CD4-positive, alpha-beta T cell treated with Interleukin-15 for 4 hours (primary cell): ENCODE measurements at places on chromosomes 4 and X.
A peak's percentile ranks its signal among the peaks of the same experiment; 100 is the strongest.

GRCh38 chrX:72620550-72621145 lies 48.0 kb upstream of the HDAC8 start:
- DNase-seq, result peak; percentile 2

- DNase-seq, result no peak
Observed at GRCh38 chr4:169312690-169313422, 42.1 kb upstream of the SH3RF1 start.

- DNase-seq, result no peak
Observed at GRCh38 chrX:149881081-149881711, at the start of gene MAGEA8. TSS of gene MAGEA8 (plus strand) at chrX:149881183. CDS start at chrX:149884273, 3,090 bp downstream.

GRCh38 chrX:102546828-102547493 lies 30.4 kb upstream of the TMSB15A start:
- DNase-seq, result no peak

GRCh38 chr4:72374159-72374558 lies 194.9 kb downstream of the ADAMTS3 start:
- DNase-seq, result no peak

- DNase-seq, result no peak
Observed at GRCh38 chr4:92477298-92477697, 173.5 kb downstream of the GRID2 start.

DNA sequence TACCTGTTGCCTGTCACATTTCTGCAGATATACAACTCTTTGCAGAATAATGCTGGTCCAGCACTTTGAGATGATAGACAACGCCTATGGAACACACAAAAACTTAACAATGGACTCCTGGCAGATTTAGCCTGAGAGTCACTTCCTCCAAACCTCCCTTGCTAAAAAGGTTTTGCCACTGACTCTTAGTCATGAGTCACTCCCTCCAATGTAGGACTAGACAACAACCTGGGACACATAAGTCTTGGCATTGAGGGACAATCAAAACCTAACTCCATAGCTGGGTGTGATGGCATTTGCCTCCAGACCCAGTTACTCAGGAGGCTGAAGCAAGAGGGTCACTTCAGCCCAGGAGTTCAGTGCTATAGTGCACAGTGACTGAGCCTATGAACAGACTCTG lies 22.0 kb upstream of the EIF4E start:
- DNase-seq, result no peak

DNA sequence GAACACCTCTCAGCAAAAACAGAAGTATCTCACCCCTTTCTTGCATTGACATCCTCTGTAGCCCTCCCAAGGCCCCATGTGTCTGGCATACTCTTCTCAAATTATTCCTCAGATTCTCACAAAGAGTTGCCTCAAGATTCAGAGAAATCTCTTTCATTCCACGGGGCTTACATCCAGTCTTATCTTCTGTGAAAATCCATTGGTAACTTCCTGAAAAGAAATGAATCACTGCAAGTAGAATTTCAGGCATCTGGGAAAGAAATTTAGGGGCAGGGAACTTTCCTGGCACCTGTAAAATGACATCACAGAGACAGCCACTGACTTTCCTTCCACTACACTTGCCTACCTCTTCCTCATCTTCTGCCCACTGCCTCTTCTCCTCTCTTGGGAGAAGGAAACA lies 182.5 kb upstream of the ARHGEF9 start:
- DNase-seq, result no peak

DNA sequence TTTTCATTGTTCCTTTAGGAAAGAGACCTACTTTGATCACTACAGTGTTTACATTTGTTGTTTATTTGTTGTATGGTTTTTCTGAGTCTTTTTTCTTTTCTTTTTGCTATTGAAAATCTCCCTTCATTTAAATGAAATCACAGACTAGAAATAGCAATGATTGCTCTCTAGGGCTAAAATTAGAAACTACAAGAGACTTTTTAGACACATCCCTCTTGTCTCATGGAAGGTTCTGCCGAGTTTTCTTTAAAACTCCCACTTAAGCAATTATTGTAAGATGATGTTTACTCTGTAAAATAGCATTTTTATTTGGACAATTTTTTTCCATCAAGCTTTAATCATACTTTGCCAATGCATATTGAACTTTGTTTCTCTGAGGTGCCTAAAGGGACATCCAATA lies 136.6 kb downstream of the PALLD start:
- DNase-seq, result no peak

GRCh38 chr4:83618991-83619645 lies 83.2 kb downstream of the GPAT3 start:
- no peak for DNase-seq

DNA sequence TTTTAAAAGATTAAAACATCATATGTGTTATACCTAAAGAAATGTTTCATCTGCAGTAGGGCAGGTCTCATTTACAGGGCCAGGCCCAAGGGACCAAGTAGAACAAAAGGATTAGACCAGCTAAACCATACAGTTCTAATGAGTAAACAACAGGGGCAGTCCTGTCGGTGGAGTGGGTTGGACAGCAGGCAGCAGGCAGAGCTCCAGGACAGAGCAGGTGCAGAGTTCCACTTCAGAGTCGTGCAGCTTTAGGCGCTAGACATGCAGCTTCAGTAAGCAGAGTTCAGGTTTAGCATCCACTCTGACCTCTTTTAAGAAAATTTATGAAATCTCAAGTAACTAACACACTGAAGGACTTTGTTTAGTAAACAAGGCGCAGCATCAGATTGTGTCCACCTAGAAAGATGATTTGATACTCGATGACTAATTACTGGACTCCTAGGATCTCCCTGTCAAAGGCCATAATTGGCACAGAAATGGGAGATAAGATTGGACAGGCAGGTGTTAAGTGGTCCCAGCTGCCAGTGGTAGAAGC lies 487.7 kb upstream of the INTU start:
- DNase-seq, result no peak

DNA sequence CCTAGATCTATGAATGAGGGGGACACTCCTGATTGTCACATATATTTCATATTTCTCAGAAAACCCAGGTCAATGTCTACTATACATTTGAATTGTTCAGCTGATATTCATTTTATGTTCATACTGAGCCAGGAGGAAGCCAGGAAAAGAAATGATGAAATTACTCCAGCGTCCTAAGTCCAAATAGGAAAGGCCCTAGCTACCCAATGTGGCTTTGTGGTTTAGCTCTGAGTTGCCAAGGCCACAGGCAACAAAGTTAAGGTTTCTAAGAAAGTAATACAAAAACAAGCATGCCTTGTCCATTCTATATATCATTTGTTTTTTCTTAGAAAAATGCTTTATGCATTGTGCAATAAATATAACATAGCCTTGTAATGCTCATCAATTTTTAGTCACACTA lies 4.5 kb upstream of the CSN2 start:
- no peak for DNase-seq

GRCh38 chr4:53536328-53536727 lies 55.0 kb downstream of the LNX1 start:
- DNase-seq, result no peak

DNA sequence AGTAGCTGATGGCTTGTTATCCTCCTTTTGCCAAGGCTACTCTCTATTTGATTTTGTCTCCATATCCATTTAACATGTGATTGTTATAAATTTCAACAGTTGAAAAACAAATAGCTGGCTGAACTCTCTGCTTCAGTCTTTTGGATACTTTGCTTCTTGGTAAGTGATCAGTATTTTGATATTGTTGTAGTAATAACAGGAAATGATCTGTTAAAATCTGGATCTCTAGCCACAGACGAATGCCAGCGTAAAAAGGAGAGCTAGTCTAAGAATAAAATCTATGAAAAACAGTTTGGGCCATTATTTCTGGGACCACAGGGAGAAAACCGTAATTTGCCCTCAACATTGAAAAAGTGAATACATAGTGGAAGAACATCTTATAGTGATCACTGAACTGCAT lies 113.8 kb downstream of the ANAPC10 start:
- DNase-seq, result no peak

GRCh38 chr4:11297201-11297600 lies 131.5 kb downstream of the HS3ST1 start:
- no peak for DNase-seq

DNA sequence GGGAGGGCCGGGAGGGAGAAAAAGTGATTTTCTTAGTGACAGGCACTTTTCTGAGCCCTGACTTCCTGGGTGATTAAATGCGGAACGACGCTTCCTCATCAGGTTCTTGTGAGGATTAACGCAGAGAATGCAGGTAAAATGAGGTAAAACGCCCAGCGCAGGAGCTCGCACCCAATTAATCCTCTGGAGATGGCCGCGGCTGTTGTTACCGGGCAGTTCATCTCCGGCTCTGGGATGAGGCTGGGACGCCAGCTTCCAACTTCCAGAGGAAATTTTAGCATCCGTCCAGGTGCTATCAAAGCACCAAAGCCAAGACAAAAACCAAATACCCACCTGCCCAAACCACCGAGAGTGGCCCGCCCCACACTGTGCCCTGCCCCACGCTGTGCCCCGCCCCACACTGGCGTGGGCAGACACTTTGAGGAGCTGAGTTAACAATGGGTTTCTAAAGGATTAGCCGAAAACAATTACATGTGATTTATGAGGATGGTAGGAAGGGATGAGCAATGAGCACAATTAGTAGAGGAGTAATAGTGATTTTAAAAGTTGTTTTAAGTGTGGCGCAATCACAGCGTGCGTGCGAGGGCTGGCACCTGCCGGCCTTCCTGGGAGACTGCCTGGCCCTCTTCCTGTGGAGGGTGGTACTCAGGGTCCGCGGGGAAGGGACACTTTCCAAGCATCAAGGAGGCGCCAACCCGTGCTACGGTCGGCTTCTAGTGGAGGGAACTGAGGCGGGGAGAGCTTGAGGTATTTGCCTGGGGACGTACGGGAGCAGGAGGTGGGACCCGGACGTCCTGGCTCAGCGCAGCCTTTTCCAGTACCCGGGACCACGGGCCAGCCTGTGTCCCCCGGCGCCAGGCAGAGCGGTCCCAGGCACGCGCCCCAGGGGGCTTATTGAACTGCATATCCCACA lies 41.6 kb upstream of the ADRA2C start:
- no peak for DNase-seq

DNA sequence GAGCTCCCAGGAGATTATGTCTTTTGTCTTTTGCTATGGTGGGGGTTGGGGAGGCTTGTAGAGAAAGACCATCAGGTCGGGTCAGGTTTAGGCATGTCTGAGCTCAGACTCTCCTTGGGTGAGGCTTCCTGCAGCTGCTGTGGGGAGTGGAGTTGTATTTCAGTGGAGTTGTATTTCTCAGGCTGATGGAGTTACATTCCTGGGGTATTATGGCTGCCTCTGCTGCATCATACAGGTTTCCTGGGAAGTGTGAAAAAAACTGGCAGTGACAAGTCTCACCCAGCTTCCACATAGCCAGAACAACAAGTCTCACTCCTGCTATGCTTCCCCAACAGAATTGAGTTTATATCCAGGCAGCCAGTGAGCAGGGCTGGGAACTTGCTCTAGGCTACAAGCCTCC lies 119.3 kb downstream of the VSIG4 start:
- DNase-seq, result no peak

DNA sequence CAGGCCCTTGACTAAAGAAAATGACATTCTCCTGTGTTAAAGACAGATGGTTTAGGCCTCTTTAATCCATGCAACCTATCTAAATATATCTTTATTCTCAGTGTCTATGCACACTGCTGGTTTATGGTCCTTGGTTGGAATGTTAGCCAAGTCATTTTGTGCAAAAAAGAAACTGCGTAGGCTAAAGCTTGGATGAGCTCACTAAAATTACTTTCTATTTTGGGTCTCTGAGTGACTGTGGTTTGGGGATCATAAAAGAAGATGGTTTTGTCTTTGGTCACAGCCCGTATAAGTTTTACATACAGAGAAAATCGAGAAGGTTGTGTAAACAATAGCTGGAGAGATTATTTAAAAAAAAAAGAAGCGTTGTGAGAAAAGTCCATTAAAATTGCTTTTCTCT lies 443.6 kb downstream of the UBE2NL start:
- DNase-seq, result no peak

DNA sequence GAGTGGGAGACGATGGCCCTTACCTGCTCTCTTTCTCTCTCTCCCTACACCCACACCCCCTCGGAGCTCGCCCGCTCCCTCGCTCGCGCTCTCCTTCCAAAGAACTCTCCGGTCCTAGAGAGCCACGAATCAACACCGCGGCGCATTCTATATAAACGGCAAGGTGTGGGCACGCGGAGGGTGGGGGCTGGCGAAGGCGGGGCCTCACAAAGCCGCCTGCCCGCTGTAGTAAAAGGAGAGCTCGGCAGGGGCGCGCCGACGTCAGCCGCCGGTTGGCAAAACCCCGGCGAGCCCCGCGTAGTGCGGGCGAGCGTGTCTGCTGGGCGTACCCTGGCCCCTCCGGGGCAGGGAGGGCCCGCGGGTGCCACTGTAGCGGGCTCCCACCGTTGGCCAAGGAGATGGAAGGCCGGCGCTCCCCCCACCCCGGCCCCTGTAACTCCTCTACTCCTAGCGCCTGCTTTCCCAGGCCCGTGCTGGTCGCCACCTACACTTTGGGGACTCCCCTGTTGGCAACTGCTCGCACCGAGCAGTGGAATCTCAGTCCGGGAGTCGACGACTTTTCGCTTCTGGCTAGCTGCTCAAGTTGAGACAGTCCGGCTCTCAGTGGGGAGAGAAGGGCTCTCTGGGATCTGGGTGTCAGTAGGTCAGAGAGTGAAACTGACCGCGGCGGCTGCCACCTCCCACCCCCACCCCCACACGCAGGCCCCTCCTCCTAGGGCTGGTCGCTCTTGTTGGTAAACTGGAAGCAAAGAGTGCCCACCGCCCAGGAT lies 325.5 kb upstream of the F9 start:
- no peak for DNase-seq

GRCh38 chr4:23958749-23959148 lies 68.9 kb upstream of the PPARGC1A start:
- DNase-seq, result no peak

GRCh38 chrX:48591255-48591791 lies 6.0 kb upstream of the WDR13 start:
- no peak for DNase-seq

DNA sequence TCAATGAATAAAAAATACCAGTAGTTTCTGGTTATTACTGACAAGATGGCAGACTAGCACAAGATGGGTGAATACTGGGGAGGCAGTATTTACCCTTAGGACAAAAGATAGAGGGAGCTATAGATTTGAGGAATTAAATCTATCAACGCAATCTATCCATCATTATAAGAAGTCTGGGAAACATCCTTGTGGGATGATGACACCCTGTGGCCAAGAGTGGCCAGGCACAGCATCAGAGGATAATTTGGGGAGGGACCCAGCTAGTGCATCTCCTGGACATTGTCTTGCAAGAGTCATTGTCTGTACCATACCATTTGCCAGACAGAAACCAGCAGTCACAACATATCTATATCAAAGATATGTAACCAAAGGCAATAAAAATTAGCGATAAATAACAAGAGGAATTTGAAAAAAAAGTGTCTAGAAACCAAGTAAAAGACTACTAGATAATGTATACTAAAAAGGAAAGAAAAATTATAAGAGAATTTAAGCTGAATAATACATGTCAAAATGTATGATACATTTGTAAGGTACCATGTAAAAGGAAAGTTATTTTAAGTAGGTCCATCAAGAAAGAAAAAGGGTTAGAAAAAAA lies 22.9 kb downstream of the KCTD8 start:
- DNase-seq, result no peak

- no peak for DNase-seq
Observed at GRCh38 chr4:78446619-78447018, 105.0 kb upstream of the ANXA3 start.

DNA sequence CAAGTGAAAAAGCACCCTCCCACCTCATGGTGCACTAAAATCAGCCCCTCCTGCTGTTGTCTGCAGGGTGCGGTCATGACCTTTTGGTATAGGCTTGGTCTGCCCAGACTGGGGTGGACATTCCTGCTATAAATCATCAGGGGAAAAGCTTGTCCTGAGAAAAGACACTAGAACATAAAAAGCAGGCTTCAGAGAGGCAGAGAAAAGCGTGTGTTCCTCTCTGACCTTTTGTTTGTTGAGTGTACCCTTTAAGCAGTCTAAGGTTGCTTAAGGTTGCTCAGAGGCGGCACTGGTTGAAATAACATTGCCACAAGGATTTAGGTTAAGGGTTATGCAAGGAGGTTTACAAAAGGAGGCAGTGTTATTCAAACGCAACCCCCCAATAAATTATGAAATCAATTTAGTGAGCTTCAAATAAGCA lies 43.5 kb downstream of the CCDC158 start:
- DNase-seq, result no peak
